Choroid plexus epithelial cell (primary cell): ENCODE measurements at places on chromosomes 2 and 18.

- no peak for DNase-seq
Observed at GRCh38 chr2:232942831-232943230, 70.2 kb downstream of the NGEF start.

DNA sequence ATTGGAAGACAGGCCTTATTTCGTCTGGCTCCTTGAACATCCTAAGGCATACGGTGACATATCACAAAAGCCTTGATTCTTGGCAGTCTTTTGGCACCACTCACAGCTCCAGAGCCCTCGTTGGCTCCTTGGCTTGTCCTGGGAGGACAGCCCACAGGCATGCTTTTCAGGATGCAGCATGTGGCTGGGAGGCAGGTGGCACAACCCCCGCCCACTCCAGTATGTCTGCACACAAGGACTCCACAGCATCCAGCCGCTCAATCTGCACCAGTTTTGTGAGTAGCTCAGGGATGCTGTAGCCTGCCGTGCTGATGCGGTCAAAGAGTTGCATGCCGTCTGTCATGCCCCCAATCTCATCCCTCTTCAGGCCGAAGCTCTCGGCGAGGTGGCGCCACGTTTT lies 92.3 kb downstream of the EDAR start:
- DNase-seq = no peak

DNA sequence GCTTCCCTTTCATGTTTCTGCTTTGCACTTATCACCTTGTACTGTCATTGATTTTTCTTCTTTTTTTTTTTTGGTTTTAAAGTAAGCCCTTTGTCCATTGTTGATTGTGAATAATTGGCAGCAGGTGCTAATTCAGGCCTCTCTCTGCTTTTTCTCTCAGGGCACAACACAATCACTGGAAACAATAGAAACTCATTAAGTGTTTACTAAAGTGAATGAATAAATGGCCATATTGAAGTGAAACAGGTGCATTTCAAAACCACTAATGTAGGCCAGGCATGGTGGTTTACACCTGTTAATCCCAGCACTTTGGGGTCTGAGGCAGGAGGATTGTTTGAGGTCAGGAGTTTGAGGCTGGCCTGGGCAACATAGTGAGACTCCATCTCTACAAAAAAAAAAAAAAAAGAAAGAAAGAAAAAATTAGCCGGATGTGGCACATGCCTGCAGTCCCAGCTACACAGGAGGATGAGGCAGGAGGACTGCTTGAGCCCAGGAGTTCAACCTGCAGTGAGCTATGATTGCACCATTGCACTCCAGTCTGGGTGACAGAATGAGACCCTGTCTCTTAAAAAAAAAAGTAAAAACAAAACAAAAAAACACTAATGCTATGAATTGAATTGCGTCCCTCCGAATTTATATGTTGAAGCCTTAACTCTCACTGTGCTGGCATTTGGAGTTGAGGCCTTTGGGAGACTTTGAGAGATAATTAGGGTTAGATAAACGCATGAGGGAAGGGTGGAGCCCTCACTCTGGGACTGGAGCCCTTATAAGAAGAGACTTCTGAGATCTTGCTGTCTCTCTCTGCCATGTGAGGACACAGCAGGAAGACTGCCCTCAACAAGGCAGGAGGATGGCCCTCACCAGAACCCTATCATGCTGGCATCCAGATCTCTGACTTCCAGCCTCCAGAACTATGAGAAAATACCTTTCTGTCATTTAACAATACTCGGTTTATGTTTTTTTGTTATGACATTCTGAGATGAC lies 19.9 kb downstream of the SLC38A11 start:
- no peak for DNase-seq

GRCh38 chr2:95001701-95002100 lies 23.8 kb upstream of the MAL start:
- no peak for DNase-seq

DNA sequence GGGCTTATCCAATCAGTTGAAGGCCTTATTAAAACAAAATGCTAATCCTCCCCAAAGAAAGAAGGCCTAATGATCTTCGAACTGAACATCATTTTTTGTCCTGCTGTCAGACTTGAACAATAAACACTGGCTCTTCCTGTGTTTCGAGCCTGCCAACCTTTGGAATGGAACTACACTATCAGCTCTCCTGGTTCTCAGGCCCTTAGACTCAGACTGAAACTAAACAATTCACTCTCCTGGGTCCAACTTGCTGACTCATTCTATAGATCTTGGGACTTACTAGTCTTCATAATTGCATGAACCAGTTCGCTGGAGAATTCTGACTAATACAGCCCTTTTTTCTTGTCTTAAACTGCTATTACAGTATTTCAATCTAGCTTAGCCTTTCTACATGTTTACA lies 235.2 kb downstream of the LNPK start:
- no peak for DNase-seq

DNA sequence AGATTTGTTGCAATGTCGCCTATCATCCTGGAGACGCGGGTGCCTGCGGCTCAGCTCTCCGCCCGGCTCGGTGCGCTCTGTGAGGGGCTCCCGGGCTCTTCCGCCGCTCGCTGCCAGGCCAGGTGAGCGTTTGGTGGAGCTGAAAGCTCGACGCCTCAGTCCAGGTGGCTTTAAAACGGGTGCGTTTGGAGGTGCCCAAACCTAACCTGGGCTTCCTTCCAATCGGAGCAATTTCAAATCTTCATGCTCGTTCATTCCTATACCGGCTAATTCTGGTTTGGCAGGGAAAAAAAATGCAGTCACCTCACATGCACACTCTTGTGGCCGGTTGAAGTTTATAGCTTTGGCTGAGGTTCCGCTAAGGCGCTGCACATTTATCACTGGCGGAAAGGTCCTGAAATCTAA lies at the start of gene SLC16A14:
Gene SLC16A14 (minus strand): TSS at position 274 of the 405 bp plus-strand sequence. CDS start 9,572 bp downstream, outside the sequence.
- DNase-seq = peak; percentile 76

- no peak for DNase-seq
Observed at GRCh38 chr2:149466635-149467034, 120.9 kb downstream of the MMADHC start.

DNA sequence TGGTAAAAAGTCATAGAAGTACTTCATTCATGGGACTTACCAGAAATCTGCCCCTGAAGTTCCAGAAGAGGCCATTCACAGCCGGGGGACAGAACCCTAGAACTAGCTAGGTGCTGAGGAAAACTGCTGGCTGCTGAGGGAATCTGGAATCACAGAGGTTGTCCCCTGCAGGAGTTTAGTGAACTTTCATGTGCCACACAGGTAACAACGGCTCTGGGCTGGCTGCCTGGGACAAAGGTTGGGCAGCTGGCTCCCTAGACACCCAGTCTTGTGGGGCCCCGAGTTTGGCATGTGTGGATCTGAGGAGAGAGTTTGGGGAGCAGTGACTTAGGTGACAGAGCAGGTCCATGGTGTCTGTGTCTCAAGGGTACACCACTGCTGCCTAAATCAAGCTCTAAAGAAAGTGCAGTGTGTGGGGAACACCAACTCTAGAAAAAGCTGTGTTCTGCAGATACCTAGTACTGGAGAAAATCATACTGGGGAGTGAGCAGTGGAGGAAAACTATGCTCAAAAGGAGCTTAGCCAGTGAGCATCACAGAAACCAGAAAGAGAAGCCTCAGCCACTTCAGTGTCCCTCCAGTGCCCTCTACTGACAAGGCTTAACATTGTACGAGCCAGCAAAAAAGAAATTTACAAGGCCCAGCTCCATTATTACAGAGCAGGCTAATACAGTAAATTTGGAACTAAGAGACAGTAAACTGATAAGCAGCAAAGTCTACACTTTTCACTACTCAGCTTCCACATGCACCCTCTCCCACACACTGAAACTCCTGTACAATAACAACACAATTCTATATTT lies 15.2 kb downstream of the GALNT3 start:
- DNase-seq = no peak

- peak; percentile 67 for DNase-seq
Observed at GRCh38 chr2:54404270-54404669, 51.9 kb upstream of the SPTBN1 start.

- DNase-seq = no peak
Observed at GRCh38 chr18:25097057-25097456, 254.9 kb downstream of the ZNF521 start.

DNA sequence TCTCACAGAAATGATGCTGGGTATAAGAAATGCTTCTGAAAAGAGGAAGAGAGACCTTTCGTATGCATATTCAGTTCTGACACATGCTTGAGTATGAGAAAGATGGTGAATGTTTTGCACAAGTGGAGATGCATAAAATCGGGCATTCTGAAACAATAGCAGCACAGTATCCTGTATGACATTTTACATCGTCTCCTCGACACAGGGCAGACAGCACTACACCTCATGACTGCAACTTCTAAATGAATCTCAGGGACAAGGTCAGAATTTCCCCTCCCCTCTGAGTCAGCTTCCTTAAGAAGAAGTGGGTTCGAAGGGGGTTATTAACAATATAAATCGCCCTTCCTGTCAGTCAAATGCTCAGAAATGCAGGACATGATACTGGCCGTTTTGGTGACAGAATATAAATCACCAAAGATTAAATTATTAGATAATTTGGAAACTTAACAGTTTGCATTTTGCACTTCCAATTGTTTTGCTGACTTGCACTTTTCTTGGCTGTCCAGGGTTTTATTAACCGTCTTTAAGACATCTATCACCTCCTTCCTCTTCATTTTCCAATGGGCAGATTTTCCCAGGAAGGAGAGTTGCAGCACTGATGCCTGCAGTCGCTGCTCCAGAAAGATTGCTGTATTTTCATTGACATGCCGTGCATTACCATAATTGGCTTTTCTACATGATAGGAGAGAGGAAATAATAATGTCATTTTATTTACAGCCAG lies 57.2 kb downstream of the TSHZ1 start:
- DNase-seq = no peak

DNA sequence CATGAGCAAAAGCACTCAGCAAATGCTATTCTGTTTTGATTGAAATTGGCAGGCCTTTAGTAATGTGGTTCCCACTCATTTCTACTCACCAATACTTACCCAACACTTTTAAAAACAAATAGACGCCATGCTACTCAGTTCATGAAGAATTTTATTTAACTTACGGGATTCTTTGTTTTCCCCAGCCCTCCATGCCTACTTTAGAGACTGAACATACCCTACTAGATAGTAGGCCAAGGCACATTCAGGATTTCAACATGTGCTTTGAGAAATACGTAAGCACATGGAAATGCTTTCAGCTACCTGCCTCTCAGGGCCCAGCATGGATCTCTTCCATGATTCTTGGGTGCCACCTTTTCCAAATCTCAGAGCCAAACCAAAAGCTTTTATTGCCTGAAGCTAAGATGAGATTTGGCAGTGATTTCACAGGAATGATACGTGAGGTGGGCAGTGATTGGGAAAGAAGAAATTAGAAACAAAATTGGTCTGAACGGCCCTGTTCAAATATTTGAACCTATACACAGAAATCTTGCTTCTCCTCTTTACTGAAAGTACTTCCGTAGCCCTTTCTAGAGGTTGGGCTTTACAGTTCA lies 31.4 kb downstream of the NAPG start:
- no peak for DNase-seq

- no peak for DNase-seq
Observed at GRCh38 chr18:11504962-11505361, 104.4 kb upstream of the SLC35G4 start.

DNA sequence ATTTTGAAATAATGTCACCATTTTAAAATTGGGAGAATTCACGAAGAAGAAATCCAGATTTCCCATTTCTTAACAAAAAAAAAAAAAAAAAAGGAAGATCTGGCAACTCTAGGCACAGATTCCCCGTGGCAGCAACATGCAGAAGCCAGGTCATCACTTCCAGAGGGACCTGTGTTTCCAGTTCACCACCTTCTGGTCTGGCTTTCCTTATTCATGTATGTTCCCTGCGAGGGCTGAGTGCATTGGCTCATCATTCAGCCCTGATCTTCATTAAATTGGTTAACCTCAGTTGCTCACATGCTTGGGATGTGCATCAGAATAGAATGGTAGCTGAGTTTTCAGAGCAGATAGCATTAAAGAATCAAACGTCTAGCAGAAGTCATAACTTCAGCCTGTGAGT lies 25.0 kb upstream of the MAP3K20 start:
- DNase-seq = no peak

DNA sequence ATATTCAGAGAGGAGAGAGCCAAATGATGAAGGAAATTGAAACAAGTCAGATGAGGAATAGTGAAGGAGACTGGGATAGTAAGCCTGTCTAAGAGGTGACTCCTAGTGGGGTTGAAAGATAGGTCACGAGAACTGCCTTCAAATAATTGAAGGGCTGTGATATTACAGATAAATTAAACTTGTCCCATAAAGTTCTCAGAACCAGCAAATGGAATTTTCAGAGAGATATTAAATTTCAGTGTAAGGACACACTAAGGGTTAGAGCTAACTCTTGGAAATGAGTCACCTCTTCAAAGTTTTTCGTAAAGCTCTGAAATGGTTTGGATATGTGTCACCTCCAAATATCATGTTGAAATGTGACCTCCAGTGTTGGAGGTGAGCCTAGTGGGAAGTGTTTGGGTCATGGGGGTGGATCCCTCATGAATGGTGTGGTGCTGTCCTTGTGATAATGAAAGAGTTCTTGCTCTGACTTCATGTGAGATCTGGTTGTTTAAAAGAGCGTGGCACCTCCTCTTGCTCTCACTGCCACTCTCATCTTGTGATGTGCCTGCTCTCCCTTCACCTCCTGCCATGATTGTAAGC lies 87.3 kb downstream of the BABAM2 start:
- peak; percentile 95 for DNase-seq

DNA sequence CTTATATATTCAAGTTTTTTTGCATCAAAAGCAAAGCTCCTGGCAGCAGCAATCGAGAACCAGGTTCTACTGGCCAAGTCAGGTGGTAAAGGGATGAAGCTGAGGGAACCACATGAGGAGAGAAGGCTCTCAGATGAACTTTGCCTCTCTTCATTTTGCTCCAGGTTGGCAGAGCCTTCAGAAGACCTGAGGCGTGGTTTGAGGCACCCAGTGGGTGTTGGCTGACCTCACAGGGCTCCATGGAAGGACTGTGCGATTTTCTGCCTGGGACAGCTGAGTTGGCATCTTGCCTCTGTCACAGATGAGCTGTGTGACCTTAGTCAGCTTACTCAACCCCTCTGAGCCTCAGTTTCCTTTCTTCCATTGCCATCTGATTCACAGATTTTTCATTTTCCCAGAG lies 89.0 kb downstream of the INSIG2 start:
- DNase-seq = no peak

GRCh38 chr2:138974651-138975050 lies 194.5 kb upstream of the NXPH2 start:
- peak; percentile 81 for DNase-seq

DNA sequence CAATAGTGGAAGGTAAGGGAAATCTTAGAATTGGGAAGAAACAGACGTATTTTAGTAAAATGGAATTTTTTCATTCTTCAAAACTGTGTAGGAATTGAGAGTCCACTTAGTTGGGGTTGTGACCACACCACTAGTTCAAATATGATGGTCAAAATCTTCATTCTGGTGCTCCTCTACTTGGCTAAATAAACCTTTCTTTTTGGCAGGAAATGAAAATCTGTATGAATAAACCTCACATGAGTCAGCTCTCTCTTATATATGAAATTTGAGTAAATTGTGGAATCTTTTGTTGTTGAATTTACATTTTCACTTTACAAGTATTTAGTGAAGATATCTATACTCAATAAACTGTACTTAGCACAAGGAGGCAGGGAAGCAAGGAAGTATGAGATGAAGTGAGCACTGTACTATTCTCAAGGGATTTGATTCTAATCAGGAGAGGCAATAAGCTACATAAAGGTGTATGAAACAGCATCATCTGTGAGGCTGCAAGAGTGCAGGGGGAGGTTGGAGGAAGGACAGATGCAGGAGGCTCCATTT lies 20.5 kb downstream of the IL18R1 start:
- DNase-seq = peak; percentile 15
